ENCODE measurements at places on chromosomes 7 and 10.

- DNase-seq = no peak
Observed at GRCh38 chr10:78634389-78634815, 434.4 kb upstream of the ZMIZ1 start.

DNA sequence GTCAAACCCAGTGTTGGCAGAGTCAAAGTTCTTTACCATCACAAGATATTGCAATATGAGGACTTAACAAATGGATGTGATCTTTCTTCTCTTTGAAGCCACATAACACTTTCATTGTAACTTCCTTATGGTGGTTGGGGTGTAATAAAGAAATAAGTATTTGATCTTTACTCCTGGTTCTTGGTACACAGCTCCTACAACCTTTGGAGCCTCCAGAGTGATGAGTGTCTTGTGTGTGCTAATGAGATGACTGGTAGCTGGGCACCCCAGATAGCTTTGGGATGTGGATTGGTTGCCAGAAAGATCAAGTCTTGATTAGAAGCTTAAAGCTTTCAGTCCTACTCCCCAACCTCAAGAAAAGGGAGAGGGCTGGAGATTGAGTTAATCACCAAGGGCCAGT is 31.1 kb upstream of the YAE1 start:
- no peak for DNase-seq

GRCh38 chr10:53990799-53991238 is 810.2 kb downstream of the PCDH15 start:
- DNase-seq = no peak

- no peak for DNase-seq
Observed at GRCh38 chr7:137695494-137695893, 151.3 kb downstream of the DGKI start.

- no peak for DNase-seq
Observed at GRCh38 chr7:4010061-4010605, 672.0 kb upstream of the FOXK1 start.

GRCh38 chr10:24873281-24873683 is 79.1 kb downstream of the PRTFDC1 start:
- no peak for DNase-seq

GRCh38 chr10:79021331-79021907 is 47.3 kb upstream of the ZMIZ1 start:
- no peak for DNase-seq

GRCh38 chr7:33039903-33040292 is 22.7 kb downstream of the NT5C3A start:
- no peak for DNase-seq

- DNase-seq = no peak
Observed at GRCh38 chr7:33452805-33453502, 323.6 kb downstream of the BBS9 start.

DNA sequence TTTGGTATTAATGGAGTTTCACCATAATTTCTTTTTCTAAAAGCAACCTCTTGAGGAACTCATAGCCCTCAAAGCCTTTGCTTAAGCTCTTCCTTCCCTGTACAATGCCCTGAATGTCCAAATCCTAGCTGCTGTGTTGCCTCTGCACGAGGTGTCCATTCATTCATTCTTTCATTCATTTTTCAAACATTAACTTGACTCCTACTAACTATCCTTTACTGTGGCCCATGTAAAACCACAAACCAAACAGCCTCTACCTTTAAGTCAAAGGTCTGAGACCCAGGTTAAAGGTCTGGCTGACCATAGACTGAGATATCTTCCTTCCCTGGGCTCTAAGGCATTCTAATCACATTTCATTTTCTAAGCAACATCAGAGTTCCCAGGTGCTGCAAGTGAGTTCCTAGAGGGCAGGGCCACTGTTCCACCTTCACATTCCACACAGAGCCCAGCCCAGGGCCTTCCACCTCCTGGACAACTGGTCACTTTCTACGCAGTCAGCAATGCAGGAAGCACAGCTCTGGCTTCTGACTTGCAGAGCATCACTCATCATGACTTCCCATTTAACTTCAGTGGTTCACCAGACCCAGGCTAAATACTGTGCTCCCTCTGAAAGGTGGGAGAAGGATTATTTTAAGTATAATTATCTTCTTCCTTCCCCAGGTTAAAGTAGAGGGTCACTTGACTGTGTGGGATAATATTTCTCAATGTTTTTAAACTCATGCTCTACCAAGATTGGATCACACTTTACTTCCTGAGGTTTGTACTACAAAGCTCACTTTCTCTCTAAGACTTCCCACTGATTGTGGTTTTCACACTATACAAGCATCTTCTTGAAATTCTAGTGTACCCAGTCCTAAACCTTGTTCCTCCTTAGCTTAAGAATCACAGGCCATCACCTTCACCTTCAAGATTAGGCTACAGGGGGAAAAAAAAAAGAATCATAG is 19.1 kb downstream of the ATXN7L1 start:
- DNase-seq = no peak

- DNase-seq = no peak
Observed at GRCh38 chr7:111711426-111712065, 149.3 kb upstream of the IMMP2L start.

GRCh38 chr7:148588670-148589131 is 1.9 kb upstream of the C7orf33 start:
- DNase-seq = no peak

DNA sequence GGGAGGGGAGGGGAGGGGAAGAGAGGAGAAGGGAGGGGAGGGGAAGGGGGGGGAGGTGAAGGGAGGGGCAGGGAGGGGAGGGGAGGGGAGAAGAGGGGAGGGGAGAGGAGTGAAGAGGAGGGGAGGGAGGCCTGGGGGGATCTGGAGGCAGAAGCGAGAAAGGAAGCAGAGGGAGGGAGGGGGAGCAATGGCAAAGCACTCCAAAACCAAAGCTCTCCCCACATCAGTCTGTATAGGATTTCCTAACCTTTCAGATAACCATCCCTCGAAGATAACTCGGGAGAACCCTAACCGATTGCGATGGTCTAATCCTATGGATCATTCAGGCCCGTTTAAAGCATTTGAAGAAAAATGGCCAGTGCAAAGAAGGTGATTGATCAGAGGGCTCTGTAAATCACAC is 19.0 kb downstream of the EBF3 start:
- no peak for DNase-seq

DNA sequence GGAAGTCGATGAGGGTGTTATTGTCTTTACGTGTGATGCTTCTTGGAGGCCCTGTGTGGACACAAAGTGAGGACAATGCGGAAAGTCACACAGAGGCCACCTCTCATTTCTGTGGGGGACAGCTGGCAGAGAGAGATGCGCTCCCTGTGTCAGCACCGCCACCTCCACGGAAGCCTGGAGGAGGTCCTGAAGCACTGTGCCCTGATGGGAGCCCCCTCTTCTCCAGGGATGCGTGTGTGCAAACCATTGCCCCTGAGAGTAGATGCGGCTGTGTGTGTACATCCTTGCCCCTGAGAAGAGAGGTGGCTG is 2.0 kb downstream of the PTPRE start:
- no peak for DNase-seq

DNA sequence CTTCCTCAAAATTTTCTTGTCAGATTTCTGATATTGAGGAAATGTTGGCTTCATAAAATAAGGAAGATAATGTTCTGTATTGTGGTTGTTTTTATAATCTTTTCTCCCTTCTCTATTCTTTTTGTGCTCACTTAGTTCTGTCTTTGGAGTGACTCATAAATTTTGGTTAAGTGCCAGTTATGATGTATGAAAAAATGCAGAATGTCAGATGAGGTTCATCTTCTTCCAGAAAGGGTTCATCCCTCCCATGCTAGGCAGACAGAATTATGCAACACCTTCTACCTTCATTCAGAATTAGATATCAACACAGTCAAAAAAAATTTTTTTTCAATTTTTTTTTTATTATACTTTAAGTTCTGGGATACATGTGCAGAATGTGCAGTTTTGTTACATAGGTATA is 36.6 kb upstream of the CYP2C19 start:
- no peak for DNase-seq

GRCh38 chr7:27389496-27389895 is 146.9 kb downstream of the EVX1 start:
- no peak for DNase-seq

DNA sequence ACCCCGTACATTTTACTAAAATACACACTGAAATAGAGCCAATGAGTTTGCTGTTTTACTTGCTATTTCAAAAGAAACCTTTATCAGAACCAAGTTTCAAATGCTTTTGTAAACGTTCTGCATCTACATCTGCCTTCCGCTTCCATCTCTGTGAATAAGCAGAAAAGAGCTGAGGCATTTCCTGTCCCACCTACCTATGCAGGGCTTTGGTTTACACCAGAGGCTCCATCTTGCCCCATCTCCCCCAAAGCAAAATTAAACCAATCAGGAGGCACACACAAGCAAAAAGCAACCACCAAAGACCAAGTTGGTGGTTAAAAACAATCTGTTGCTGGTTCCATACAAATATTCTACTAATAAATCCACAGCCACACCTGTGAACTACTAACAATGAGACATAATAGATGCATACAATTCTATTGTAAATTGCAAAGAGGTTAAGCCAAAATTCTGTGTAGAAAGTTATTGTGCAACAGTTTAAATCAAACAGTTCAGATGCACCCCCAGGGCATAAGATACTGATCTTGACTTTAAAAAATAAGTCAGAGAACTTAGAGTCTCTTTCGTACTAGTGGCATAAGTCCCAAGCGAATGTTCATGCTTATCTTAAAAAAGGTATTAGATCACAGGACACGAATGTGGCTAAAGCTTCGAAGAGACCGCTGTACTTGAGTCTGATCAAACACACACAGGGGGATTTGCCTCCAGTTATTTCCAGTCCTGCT is 83.9 kb downstream of the FGFR2 start:
- no peak for DNase-seq

DNA sequence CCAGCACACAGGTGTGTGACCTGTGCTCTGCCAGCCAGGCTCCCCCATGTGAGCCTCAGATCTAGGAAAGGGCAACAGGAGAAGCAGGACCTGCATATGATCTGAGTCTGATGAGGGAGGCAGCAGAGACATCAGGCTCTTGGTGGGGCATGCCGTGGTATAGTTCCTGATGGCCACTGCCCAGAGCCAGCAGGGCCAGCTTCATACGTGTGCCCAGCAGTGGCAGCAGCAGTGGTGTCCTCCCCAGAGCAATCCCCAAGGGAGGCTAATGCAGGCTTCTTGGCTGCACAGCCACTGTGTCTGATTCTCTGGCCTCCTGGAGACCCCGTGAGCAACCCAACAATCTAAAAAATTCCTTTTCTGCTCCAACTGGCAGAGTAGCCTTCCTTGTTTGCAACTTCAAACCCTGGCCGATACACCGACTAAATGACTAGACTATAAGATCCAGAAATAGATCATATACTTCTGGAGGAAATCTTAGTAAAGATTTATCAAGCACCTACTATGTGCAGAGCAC is 230.6 kb upstream of the ZMIZ1 start:
- no peak for DNase-seq

GRCh38 chr7:29921404-29922010 is 68.1 kb downstream of the SCRN1 start:
- no peak for DNase-seq

- no peak for DNase-seq
Observed at GRCh38 chr7:29449569-29450260, 113.9 kb upstream of the PRR15 start.

GRCh38 chr7:91636728-91637127 is 243.8 kb downstream of the MTERF1 start:
- DNase-seq = no peak

- no peak for DNase-seq
Observed at GRCh38 chr7:38548605-38549004, 82.6 kb downstream of the AMPH start.

DNA sequence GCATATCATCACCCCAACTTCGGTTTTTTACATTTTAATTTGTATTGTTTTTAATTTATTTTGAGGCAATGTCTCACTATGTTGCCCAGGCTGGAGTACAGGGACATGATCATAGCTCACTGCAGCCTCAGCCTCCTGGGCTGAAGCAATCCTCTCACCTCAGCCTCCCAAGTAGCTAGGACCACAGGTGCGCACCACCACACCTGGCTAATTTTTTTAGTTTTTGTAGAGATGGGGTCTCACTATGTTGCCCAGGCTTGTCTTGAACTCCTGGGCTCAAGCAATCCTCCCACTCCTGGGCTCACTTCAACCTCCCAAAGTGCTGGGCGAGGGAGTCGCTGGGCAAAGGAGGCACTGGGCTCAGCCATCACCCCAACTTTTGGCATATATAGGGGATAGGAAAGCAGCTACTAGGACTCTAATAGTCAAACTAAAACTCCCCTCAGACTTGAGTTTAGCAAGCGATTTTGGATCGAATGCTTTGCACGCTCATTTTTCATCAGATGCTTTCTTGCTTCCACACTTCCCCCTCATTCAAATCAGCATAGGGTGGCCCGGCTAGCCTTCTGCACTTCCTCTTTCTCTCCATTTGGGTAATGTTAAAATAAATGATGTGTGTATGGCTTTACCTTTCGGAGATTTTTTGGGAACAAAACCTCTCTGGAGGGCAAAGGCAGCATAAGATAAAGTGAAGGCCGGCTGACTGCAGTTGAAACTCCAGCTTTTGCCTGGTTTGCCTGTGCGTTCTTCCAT is 20.8 kb upstream of the NMT2 start:
- no peak for DNase-seq

DNA sequence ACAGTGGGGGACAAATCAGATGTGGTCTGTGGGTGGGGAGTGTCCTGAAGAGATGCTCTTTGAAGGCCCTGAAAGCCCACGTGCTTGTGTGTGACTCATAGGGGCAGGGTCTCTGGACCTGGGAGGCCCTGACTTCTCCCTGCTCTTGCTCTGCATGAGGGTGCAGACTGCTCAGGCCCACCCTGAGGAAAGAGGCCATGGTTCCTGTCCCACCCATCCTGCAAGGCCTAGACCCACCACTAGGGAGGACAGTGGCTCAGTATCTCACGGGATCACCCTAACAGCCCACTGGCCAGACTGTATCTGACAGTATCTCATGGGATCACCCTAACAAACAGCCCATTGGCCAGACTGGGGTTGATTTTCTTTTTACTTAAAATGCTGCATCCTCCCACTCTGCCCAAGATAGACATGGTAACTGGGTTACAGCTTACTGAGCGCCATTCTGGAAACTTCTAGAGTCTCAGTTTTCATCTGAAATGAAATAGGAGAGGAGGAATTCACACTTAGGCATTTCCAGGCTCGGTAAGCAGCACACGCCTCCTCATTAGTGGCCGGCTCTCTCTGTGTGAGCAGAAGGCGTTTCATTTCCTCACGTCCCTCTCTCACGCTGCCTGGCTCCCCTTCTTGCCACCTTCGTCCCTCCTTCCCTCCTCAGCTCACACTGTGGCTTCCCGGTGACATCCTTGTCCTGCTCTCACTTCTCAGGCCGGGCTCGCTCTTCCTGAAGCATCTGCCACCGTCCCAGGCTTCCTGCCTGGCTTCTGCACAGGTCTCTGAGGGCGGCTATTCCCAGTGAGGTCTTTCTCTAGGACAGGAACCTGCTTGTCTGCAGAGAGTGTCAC is 242.6 kb downstream of the GLRX3 start:
- DNase-seq = no peak

GRCh38 chr7:49643321-49643720 is 130.1 kb upstream of the VWC2 start:
- no peak for DNase-seq

DNA sequence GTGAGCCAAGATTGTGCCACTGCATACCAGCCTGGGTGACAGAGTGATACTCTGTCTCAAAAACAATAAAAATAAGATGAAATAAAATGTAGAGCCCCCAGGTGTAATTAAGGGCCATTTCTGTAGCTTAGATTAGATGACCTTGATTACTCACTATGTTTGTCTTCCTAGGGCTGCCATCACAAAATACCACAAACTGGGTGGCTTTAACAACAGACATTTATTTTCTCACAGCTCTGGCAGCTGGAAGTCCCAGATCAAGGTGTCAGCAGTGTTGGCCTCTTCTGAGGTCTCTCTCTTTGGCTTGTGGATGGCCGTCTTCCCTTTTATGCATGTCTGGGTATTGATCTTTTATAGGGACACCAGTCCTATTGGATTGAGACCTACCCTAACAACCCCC is 6.1 kb downstream of the PTER start:
- DNase-seq = no peak

- no peak for DNase-seq
Observed at GRCh38 chr10:23448802-23449570, 10.1 kb downstream of the OTUD1 start.

Data from stimulated activated CD4-positive, alpha-beta T cell treated with anti-CD3 and anti-CD28 coated beads, TNF-alpha, amount 100 ng/mL, for 4 hours (primary cell).